ENCODE measurements at places on chromosomes 2 and 18. TPM values are rescaled to one million over a fixed set of nuclear protein-coding genes. Genes with fewer than 3 reads are reported as not detected.

GPR45 gene
- not detected for total RNA-seq

GLI2 gene
- 0.14 TPM for total RNA-seq

GALNT14 gene
- 1.1 TPM for total RNA-seq

FEV gene
- not detected for total RNA-seq

CRYGD gene
- not detected for total RNA-seq

OBSL1 gene
- 35.3 TPM for total RNA-seq

NEU2 gene
- not detected for total RNA-seq

DNAH6 gene
- total RNA-seq = 1.6 TPM

HRH4 gene
- total RNA-seq = 0.17 TPM

M1AP gene
- total RNA-seq = 0.09 TPM

RAB12 gene
- 25.9 TPM for total RNA-seq

UGT1A1 gene
- total RNA-seq = 145 TPM

LYG2 gene
- not detected for total RNA-seq

DNA sequence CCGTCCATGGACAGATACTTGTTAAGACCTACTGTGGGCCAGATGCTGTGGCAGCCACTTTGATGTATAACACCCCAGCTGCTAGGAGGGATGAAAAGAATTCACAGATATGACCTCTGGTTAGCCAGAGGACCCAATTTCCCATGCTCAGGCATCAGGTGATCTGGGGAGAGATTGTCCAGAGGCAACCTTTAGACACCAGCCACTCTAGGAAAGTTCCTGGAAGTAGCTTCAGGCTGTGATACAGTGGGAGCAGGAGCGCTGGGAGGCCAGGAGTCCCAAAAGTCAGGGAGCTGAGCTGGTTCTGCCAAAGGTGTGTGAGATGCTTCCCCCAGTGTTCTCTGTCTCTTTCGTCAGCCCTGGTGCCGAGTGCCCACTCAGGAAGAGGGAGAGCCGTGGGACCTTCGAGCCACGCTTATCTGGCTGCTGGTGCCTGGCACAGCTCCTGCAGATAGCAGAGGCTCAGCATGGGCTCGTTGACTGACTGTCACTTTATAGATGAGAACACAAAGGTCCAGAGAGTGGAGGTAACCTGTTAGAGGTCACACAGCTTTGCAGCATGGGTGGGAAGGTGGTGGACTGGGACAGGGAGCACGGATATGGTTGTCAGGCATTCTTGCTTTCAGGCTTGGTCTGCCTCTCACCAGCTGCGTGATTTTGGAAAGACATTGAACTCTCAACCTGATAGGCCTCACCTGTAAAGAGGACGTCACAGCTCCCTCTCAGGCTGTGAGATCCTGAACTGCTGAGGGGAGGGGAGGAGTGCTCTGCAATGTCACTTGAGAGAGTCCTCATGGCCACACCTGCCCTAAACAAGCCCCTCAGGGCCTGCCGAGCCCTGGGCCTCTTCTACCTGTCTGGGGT is 7.8 kb upstream of the RALB start:
- H3K36me3 ChIP-seq = no peaks in the 10 kb centered on the region
- no peak for DNase-seq
- no peak overlapping the region for H3K4me3 ChIP-seq
- H3K27ac ChIP-seq = no peak overlapping the region
- H3K4me1 ChIP-seq = no peaks in the 10 kb centered on the region

DNA sequence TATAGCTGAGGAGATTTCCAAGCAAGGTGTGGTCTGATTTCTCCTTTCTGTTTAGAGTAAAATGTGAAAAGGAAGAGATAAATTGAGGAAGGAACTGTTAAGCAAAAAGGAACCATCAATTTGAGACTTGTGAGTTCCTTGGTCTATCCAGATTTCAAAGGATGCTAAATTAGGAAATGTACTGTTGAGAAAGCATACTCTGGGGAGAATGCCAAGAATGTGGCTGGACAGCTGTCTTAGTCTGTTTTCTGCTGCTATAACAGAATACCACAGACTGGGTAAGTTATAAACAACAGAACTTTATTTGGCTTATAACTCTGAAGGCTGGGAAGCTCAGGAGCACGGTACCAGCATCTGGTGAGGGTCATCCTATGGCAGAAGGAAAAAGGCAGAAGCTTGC is 1097.2 kb downstream of the TDRD15 start:
- H3K4me3 ChIP-seq = no peak overlapping the region
- DNase-seq = no peak
- no peak overlapping the region for H3K27ac ChIP-seq
- H3K27me3 ChIP-seq = no peaks in the 10 kb centered on the region

GRCh38 chr18:49767111-49768050 is 46.0 kb downstream of the ACAA2 start:
- peaks cover 13% of the 10 kb centered on the region for H3K4me1 ChIP-seq
- H3K36me3 ChIP-seq = no peaks in the 10 kb centered on the region
- no peak for DNase-seq

DNA sequence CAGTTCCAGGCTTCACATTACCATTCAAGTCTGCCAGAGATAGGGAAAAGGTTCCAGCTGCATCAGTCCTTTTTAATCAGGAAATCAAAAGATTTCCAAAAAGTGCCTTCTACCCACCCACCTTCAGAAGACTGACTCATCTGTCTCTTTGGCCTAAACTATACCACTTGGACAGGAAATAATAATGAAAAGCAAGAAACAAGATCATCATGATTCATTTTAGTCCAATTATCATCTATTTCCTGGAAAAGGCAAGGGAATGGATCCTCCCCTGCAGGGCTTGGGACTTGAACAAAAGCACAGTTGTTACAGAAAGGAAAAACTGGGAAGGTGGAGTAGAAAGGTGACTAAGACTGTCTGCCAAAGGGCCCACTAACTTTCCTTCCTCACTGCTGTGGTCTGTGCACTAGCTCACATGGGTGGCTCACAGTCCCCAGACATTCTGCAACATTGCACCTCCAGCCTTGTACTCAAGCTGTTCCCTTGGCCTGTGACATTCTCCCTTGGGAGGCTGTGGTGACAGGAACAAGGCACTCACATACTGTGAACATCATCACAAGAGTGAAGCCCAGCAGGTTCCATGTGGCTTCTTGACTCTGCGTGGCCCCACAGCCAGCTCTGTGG is 75.3 kb downstream of the VSNL1 start:
- no peaks in the 10 kb centered on the region for H3K36me3 ChIP-seq
- no peak overlapping the region for H3K27ac ChIP-seq
- no peaks in the 10 kb centered on the region for H3K27me3 ChIP-seq
- no peaks in the 10 kb centered on the region for H3K4me1 ChIP-seq
- no peak for DNase-seq

- peaks cover 32% of the 10 kb centered on the region for H3K4me1 ChIP-seq
- H3K4me3 ChIP-seq = no peak overlapping the region
- no peaks in the 10 kb centered on the region for H3K27me3 ChIP-seq
- DNase-seq = no peak
These were observed 18.2 kb upstream of the CABYR start for GRCh38 chr18:24120676-24121075.

GRCh38 chr2:118918017-118918416 is 24.0 kb upstream of the MARCO start:
- no peaks in the 10 kb centered on the region for H3K36me3 ChIP-seq
- no peaks in the 10 kb centered on the region for H3K27me3 ChIP-seq
- no peak overlapping the region for H3K27ac ChIP-seq
- no peak overlapping the region for H3K4me3 ChIP-seq

DNA sequence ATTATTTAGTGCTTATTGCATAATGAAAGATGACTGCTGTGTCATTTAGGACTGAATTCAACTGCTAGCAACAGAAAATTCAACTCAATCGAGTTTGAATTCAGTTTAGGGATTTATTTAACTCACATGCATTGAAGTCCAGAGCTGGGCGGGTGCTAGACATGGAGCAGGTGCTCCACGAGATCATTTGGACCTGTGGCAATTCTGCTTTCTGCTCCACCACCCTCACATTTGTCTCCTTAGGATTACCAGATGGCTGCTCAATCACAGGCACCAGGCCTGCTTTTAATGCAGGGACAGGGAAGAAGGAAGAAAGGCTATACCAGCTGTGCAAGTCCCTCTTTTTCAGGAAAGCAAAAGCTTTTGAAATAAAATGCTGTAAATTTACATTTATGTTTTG is 572.9 kb upstream of the SLC8A1 start:
- H3K4me3 ChIP-seq = no peak overlapping the region
- no peaks in the 10 kb centered on the region for H3K4me1 ChIP-seq
- no peak overlapping the region for H3K27ac ChIP-seq
- no peaks in the 10 kb centered on the region for H3K36me3 ChIP-seq

DNA sequence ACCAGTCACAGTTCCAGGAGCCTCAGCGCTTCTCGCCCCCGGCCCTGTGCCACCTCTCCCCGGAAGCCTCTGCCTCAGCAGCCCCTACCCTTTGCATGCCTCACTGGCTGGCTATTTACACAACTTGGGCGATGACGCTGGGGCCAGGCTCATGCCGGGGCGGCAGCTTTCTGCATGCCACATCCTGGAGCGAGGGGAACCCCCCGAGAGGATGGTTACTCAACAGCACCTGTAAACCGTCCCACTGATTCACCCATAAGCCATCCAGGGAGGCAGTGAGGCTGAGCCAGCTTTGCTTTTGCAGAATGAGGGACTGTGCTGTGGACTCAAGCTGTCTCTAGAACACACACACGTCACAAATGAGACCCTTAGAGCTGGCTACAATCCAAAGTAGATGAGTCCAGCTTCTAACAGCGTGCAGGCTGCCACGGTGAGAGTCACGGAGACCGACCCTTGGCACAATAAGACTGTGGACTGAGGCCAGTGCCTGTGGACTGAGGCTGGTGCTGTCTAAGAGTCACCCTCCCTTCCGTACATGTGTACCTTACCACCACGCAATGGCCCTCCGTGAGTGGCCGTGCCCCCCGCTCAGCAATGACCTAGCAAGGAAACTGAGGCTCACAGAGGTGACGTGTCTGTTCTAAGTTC is 45.6 kb upstream of the ODC1 start:
- H3K27ac ChIP-seq = no peak overlapping the region
- peaks cover 2% of the 10 kb centered on the region for H3K4me1 ChIP-seq
- peak; percentile 30 for DNase-seq
- H3K4me3 ChIP-seq = no peak overlapping the region
- H3K36me3 ChIP-seq = no peaks in the 10 kb centered on the region
- no peaks in the 10 kb centered on the region for H3K27me3 ChIP-seq

- H3K4me1 ChIP-seq = no peaks in the 10 kb centered on the region
- no peak overlapping the region for H3K27ac ChIP-seq
- no peak for DNase-seq
- H3K36me3 ChIP-seq = peaks cover 6% of the 10 kb centered on the region
These were observed 13.4 kb downstream of the MEIS1 start for GRCh38 chr2:66448136-66448991.

GRCh38 chr2:228866781-228867180 is 404.3 kb downstream of the PID1 start:
- no peak overlapping the region for H3K4me3 ChIP-seq
- no peak for DNase-seq
- H3K36me3 ChIP-seq = no peaks in the 10 kb centered on the region
- H3K4me1 ChIP-seq = no peaks in the 10 kb centered on the region

DNA sequence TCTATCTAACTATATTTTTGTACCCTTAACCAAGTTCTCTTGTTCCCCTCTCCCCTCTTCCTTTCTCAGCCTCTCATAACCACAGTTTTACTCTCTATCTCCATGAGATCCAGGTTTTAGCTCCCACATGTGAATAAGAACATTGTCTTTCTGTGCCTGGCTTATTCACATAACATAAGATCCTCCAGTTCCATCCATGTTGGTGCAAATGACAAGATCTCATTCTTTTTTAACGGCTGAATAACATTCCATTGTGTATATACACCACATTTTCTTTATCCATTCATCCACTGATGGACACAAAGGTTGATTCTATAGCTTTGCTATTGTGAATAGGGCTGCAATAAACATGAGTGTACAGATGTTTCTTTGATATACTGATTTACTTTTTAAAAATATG is 83.9 kb upstream of the TMEM178A start:
- H3K36me3 ChIP-seq = no peaks in the 10 kb centered on the region
- H3K4me3 ChIP-seq = no peak overlapping the region
- no peak for DNase-seq
- no peaks in the 10 kb centered on the region for H3K27me3 ChIP-seq

- H3K36me3 ChIP-seq = no peaks in the 10 kb centered on the region
- H3K4me1 ChIP-seq = peaks cover 17% of the 10 kb centered on the region
- no peak for DNase-seq
These were observed 112.5 kb upstream of the AGAP1 start for GRCh38 chr2:235381261-235381912.

DNA sequence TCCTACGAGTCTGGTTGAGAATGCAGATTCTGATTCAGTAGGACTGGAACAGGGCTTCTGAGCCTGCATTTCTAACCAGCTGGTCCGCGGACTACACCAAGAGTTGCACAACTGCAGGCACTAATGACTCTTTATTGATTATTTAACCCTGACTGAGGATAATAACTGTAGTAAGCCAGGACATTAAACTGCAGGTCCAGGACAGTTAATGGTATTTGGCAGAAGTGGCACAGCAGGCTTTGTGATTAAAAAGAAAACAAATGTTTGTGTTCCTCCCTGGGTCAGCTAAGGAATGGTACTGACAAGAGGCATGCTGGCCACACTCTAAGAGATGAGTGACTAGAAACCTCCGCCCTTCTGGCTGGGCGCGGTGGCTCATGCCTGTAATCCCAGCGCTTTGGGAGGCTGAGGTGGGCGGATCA is 59.4 kb downstream of the ALPK2 start:
- H3K36me3 ChIP-seq = no peaks in the 10 kb centered on the region
- H3K27ac ChIP-seq = peak overlapping the region; percentile 65
- H3K27me3 ChIP-seq = no peaks in the 10 kb centered on the region
- no peak for DNase-seq
- H3K4me3 ChIP-seq = no peak overlapping the region

GRCh38 chr2:179349670-179350303 is 85.2 kb upstream of the SESTD1 start:
- H3K4me3 ChIP-seq = no peak overlapping the region
- no peaks in the 10 kb centered on the region for H3K36me3 ChIP-seq
- no peak for DNase-seq
- no peaks in the 10 kb centered on the region for H3K4me1 ChIP-seq

DNA sequence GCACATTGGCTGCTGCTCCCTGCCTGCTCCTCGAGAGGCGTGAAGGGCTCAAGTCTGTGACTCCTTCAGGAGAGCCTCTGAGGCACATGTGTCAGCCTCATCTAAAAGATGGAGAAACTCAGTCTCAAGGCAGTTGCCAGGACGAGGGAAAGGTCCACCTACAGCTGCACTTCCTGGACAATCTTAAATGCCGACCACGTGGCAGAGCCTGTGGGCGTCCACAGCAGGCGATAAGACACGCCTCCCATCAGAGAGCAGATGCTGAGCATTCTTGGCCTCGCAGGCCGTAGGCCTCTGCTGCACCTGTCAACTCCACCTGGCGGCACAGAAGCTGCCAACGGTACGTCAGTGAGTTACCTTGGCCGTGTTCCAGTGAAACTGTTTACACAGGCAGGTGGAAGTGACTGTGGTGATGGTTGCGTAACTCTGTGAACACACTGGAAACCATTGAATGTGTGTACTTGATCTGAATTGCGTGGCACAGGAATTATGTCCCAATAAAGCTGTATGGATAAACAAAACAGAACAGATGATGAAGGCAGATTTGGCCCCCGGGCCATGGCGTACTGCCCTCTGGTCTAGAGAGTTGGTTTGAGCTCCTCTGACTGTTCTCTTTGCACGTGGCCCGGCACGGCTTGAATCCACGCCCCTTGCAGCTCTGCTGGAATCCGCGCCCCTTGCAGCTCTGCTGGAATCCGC is 114.5 kb downstream of the RNF144A start:
- H3K27me3 ChIP-seq = no peaks in the 10 kb centered on the region
- H3K4me3 ChIP-seq = no peak overlapping the region
- no peaks in the 10 kb centered on the region for H3K4me1 ChIP-seq
- DNase-seq = peak; percentile 44
- peak overlapping the region; percentile 24 for H3K27ac ChIP-seq
- H3K36me3 ChIP-seq = no peaks in the 10 kb centered on the region

- no peak for DNase-seq
- H3K4me3 ChIP-seq = no peak overlapping the region
- no peaks in the 10 kb centered on the region for H3K27me3 ChIP-seq
- no peak overlapping the region for H3K27ac ChIP-seq
- H3K36me3 ChIP-seq = no peaks in the 10 kb centered on the region
These were observed 142.1 kb downstream of the PHLPP1 start for GRCh38 chr18:62857263-62857976.

All from liver (tissue), 10 donors.